Activated CD4-positive, alpha-beta T cell treated with anti-CD3 and anti-CD28 coated beads, Interleukin-2, Interleukin-6, amounts not matched to agents 100 ng/mL and 50 ng/mL, durations not matched to agents 16 hours and 8 hours (primary cell): ENCODE measurements at places on chromosomes 12 and 14.

GRCh38 chr14:99749763-99750715, 43.2 kb upstream of the EML1 start:
- DNase-seq: no peak

DNA sequence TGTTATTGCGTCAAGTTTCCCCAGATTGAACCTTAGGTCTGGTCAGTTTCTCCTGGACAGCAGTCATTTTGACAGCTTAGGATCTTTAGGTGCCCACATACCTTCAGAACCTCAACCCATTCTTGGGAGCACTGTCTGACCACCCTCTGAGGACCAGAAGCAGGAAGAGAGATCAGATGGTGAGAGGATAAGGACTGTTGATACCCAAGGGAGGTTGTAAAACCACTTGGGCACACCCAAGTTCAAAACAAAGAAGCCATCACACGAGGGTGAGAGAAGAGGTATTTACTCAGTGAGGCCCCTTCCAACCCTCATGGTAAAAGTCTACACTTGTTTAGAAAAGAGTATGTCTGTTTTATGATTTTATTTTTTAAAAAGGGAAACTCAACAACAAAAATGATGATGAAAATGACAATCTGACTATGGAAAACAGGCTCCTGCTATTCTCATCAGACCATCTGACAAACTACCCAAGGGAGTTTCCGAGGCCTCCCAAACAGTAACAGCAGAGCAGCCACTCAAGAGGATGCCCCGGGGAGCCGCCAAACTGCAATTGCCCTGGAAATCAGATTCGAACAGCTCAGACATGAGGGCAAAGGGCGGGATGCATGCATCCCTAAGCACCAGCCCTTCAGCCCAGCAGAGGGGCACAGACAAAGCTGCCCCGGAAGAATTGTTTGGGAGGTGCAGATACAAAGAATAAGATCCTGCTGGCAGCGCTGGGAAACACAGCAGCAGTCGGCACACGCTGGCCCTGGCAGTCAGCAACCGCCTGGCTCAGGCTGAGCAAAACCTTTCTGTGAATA, 162.6 kb upstream of the PLEKHG7 start:
- DNase-seq: peak; percentile 56

DNA sequence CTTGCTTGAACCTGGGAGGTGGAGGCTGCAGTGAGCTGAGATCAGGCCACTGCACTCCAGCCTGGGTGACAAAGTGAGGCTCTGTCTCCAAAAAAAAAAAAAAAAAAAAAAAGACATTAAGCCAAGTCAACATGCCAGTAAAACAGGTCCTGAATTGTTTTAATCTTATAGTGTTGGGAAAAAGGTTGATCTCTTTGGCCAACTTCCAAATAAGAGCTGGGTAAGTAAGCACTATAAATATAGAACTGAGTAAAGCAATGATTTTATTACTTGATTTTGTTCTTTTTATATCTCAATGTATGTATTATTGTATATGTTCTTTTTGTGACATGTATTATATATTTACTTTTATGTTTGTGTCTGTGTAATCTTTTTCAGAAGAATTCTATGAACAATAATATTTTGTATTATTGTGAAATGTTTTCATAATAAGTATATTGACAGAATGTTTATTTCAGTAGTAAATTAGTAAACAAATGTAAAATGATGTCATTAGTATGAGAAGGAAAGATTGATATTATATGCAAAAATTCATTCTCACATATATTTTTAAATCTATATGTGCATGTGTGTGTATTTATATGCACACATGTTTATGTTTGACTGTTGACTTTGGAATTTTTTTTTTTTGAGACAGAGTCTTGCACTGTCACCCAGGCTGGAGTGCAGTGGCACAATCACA, 9.6 kb upstream of the AKAP6 start:
- no peak for DNase-seq

- no peak for DNase-seq
These were observed 50.5 kb upstream of the HIF1A start for GRCh38 chr14:61644834-61645233.

GRCh38 chr14:68248481-68249255, 429.1 kb downstream of the RAD51B start:
- DNase-seq: peak; percentile 41

GRCh38 chr12:97556302-97556779, 93.7 kb downstream of the RMST start:
- no peak for DNase-seq
